ENCODE measurements at places on chromosomes 6 and 20.

GRCh38 chr20:44098657-44099056 lies 88.3 kb downstream of the JPH2 start:
- DNase-seq, result no peak

DNA sequence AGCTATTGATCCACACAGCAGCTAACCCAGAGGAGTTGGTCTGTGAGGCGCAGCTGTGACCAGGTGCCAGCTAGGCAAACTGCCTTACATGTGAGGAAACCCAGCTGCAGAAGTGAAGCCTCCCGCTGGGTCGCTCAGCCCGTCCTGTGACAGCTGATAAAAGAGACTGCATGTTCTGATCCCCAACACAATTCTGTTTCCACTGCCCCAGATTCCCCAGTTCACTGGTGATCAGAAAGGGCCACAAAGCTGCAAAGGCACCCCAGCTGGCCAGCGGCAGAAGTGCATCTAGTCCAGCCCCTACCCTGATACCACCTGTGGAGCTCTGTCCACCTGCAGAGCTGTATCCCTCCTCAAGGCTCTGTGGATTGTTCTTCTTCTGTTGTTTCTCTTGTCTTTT lies 64.5 kb downstream of the CTNNBL1 start:
- no peak for DNase-seq

- no peak for DNase-seq
Observed at GRCh38 chr6:155275808-155276480, 12.1 kb downstream of the CLDN20 start.

GRCh38 chr6:41759905-41760579 lies 12.8 kb upstream of the PGC start:
- no peak for DNase-seq

DNA sequence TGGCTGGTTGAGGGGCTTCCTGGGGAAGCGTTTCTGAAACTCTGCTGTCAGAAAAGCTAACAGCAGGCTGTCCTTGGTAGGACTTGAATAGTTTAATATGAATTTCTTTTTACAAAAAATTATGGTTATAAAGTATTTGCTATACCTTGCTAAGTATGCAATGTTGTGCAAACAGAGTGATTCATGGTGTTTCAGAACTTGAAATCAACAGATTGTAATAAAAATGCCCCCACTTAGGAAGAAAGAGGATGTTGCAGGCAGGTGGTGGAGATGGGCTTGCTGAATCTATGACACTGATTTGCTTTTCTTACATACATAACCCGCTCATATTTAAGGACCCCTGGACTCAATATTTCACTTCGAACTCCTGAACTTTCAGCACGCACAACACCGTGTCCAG lies 211.6 kb downstream of the THBS2 start:
- DNase-seq, result no peak

DNA sequence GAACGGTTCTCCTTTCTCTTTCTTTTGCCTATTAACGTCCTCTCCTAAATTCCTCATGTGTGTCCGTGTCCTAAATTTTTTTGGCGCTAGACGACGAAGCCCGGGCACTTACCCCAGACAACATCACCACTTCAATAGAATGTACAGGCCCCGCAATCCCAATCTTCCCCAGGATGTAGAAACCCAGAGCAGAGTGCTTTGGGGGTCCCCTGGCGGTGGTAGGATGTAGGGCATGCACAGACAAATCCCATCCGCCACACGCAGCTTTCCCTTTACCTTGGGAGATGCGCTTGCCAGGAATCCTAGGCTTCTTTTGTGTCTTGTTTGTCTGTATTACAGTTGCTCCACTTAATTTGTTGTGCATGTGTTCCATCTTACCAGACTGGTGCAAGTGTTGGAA lies 417.3 kb upstream of the ARID1B start:
- no peak for DNase-seq

DNA sequence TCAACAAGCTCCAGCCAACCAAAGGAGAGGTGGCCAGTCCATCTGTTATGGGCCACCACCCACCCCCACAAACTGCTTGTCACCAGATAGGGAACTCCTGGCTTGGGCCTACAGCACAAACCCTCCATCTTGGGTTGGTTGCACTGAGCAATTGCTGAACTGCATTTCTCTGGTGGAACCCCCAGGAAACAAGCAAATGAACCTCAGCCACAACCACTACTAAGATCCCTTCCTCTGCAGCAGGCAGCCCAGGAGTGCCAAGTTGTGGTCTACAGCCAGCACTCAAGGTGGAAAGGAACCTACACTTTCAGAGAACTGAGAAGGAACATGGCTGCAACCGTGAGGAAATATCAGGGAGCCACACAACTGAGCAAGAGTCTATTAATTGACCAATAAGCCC lies 171.6 kb downstream of the TMEM200A start:
- no peak for DNase-seq
